Activated CD8-positive, alpha-beta memory T cell treated with anti-CD3 and anti-CD28 coated beads for 4 hours (primary cell): ENCODE measurements at places on chromosomes 12 and 14.

DNA sequence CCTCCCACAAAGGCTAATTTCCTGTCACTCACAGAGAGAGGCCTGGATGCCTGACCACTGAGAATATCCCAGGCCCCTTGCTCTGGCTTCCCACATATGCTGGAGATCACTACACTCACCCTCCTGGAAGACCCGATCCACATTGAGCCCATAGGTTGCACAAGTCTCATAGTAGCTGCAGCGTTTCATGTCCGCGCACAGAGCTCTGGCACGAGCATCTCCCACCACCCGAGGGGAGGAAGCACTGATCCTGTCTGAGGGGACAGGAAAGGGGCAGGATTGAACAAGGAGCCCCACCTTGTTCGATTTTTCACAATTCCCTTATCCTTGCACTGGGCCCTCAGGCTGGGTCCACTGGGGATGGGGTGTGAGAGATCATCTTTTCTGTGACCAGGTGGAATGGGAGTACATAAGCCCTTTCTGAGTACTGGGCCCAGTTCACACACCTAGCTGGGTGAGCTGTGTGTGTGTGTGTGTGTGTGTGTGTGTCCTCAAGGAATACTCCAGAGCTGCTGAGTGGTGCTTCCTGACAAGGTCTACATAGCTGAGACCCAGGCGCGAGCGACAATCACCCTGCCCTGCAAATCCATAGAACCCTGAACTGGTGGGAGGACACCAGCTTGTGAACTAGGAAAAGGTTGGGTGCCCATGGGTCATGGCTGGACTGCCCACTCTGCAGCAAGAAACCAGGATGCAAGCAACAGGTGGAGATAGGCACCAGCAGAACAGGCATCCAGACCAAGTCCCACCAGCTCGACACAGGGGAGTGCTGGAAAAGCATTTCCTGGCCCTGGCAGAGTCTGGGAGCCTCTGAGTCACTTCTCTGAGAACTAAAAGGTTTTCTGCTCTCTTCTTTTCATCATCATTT lies 5.6 kb downstream of the AGAP2 start:
- DNase-seq = no peak

GRCh38 chr14:35366056-35366451 lies 38.5 kb downstream of the NFKBIA start:
- DNase-seq = no peak

- DNase-seq = no peak
Observed at GRCh38 chr12:46609273-46609623, 216.5 kb downstream of the SLC38A4 start.

DNA sequence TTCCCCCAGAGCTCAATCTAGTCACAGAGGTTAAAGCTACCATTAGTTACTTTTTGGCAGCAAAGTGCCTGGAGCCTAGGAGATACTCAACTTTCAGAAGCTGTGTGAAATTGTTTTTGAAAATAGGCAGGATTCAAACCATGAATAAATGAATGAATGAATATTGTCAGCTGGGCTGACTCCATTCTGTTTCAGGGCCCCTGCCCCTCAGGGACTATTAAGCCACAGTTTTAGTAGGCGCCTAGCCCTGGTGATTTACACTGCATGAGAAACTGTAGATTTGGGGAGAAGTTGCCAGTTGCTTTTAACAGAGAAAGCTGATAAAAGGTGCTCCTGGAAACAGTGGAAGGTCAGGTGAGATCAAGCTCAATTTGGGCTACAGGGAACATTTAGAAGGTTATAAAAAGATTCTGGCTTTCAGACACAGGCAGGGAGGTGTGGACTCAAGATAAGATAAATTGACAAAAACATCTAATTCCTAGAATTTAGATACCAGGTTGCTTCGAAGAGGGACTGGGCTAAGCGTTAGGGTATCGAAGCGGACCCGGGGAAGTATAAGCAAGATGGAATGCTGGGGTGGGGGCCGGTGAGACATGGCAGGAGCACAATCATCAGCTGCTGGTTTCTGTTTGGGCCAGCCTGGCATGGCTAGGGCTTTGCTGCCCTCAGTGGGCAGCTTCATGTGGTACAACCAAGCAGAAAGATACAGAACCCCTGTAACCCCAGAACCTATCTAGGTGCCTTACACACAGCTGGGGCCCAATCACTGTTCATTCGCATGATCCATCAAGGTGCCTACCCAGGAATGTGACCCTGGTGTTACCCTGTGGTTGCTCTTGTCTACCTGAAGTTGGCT lies 14.9 kb upstream of the CELA1 start:
- DNase-seq = no peak

DNA sequence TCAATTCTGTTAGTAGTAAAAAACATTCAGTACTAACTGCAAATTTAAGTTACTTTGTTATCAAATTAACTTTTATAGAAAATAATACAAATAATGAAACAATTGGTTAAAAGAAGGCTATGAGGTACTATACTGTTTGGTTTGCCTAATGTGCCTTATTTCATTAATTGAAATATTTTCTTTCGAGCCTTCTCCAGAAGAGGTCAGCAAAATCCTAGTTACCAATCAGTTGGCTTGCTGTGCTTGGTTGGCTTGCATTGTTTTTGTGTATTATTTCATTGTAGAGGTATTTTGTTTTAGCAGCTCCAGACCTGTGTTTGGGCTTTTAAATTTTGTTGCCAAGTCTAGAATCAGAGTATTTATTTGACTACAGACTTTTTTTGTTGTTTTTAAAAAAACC lies 68.5 kb downstream of the AEBP2 start:
- DNase-seq = no peak

GRCh38 chr12:89984846-89985245 lies 276.2 kb upstream of the ATP2B1 start:
- no peak for DNase-seq

DNA sequence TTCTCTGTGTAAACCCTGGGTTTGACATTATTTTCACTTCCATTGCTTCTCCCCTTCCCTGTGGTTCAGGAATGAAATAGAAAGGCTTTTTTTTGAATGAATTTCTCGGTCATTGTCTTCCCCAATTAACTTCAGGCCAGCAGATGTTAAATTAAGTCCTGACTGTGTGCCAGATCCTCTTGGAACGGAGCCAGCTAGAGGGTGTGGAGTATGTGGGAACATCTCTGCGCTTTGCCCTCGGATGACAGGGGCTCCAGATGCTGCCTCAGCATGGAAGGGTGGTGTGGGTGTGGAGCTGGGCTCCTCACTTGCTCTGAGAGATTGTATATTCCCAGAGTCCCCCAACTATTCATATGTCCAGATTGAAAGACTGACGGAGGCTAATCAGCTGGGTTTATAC lies 13.1 kb downstream of the KRT85 start:
- DNase-seq = no peak

DNA sequence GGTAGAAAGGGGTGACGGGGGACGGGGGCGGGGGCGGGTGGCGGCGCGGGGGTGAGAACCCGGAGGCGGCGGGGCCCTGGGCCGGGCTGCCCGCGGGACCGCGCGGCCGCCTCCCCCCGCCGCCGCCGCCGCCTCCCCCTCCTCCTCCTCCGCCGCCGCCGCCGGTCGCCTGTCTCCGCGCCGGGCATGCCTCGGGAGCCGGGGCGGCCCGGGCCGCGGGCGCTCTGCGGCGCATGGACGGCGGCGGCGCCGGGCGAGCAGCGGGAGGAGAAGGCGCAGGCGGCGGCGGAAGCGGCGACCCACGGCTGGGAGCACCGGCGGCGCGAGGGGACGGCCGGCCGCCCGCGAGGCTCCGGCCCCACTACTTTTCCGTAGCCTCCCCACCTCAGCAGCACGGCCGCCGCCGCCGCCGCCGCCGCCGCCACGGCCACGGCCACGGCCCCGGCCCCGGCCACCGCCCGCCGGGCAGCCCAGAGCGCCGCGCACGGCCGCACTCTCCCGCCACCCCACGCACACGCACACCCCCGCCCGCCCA lies at the start of gene NPAS3:
NPAS3 (plus strand) TSS at position 161 of the 535 bp plus-strand sequence.
- DNase-seq = no peak

- DNase-seq = no peak
Observed at GRCh38 chr12:15613981-15614380, 175.2 kb downstream of the EPS8 start.

DNA sequence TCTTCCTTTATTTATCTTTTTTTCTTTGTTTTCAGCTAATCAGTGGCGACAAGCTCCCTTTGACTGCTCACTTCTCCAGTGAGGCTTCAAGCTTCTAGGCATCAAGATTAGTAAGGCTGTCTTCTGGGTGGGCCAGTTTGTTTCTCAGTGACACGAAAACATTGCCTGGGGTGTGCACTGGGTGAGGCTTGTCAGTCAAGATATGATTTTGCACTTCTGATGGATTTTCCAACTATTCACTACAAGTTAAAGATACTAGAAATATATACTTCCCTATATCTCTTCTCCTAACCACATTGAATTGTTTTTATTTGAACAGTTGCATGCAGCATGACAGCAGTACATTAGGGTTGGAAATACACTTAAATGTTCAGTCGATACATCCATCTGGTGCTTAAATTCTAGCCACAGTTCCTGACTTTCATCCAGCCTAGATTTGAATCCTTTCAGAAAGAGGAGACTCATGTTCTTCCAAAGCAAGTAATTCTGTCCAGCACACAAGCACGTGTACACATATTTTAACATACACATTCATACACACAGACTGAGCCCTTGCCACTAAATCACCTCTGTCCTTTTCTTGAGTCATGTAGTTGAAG lies 275.6 kb upstream of the NOVA1 start:
- no peak for DNase-seq

DNA sequence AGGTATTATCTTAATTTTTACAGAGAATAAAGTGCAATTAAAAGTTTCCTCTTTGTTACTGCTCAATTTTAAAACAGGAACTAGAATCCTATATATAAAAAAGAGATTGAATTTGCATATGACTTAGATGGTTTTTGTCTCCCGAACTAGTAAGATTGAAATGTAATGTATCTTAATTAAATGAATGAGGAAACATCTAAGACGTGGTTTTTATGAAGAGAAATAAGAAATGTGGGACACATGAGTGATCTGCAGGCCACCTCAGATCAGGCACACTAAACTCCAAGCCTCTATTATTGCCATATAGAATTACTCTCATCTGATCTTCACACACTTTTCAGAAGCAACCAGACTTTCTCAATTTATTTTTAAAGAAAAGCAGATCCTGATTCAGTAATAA lies 158.6 kb downstream of the CPNE8 start:
- no peak for DNase-seq

GRCh38 chr14:88502740-88503139 lies 52.1 kb downstream of the PTPN21 start:
- DNase-seq = no peak

DNA sequence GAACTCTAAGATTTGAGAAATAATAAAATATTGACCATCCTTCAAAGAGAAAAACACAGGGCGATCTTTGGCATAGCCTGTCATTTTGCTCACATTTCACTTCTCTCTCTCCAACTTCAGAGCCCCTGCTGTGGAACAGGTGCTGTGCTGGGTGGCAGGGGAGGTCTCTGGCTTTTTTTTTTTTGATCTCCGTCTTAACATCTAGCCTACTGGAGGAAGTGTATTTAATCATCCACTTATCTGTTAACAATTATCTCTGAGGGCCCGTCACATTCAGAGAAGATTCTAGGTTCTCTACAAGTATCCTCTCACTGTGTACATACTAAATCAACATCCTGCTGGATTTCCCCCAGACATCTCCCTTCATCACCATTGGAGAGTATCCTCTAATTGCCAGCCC lies 34.1 kb downstream of the CHST11 start:
- no peak for DNase-seq

- no peak for DNase-seq
Observed at GRCh38 chr14:59619061-59619460, 42.4 kb upstream of the CCDC175 start.

GRCh38 chr12:11609045-11609444 lies 40.4 kb upstream of the ETV6 start:
- no peak for DNase-seq

GRCh38 chr14:67392123-67392522 lies 19.8 kb downstream of the PLEK2 start:
- DNase-seq = no peak

DNA sequence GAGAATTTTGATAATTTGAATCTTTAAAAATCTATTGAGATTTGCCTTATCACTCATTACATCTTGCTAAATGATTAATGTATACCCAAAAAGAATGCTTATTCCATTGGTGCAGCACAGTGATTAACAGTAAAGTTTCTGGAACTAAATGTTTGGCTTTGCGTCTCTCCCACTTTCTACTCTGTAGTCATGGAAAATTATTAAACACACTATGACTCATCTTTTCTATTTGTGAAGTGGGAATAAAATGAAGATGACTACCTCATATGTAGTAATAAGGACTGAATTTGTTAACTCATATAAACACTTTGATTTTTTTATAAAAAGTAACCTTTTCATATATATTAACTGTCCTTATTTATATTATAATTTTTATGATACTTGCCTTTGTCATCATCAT lies 118.1 kb downstream of the RERGL start:
- DNase-seq = no peak

- DNase-seq = no peak
Observed at GRCh38 chr12:53454707-53455106, 2.8 kb downstream of the PCBP2 start.

- no peak for DNase-seq
Observed at GRCh38 chr12:81492131-81492720, 266.9 kb downstream of the PPFIA2 start.

DNA sequence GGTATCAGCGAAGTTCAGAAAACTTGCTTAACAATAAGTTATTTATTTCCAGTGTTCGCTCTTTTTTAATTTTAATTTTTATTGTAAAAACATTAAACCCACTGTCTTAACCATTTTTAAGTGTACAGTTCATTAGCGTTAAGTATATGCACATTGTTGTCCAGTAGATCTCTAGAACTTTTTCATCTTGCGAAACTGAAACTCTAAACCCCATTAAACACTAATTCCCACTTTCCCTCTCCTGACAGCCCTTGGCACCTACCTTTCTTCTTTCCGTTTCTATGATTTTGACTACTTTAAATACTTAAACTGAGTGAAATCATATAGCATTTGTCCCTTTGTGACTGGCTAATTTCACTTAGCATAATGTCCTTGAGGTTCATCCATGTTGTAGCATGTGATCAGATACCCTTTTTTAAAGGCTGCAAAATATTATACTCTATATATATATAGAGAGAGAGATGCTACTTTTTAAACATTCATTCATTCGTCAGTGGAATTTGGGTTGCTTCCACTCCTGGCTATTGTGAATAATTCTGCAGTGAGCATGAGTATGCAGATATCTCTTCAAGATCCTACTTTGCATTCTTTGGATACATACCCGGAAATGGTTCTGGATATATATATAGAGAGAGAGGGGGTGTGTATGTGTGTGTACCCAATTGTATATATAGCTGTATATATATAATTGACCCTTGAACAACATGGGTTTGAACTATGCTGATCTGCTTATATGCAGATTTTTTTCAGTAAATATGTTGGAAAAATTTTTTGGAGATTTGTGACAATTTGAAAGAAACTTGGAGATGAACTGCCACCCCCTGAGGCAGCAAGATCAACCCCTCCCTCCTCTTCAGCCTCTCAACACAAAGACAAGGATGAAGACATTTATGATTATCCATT lies 74.7 kb upstream of the EVL start:
- DNase-seq = no peak
